ENCODE measurements at places on chromosomes 2 and 18.
A peak's percentile ranks its signal among the peaks of the same experiment; 100 is the strongest.

DNA sequence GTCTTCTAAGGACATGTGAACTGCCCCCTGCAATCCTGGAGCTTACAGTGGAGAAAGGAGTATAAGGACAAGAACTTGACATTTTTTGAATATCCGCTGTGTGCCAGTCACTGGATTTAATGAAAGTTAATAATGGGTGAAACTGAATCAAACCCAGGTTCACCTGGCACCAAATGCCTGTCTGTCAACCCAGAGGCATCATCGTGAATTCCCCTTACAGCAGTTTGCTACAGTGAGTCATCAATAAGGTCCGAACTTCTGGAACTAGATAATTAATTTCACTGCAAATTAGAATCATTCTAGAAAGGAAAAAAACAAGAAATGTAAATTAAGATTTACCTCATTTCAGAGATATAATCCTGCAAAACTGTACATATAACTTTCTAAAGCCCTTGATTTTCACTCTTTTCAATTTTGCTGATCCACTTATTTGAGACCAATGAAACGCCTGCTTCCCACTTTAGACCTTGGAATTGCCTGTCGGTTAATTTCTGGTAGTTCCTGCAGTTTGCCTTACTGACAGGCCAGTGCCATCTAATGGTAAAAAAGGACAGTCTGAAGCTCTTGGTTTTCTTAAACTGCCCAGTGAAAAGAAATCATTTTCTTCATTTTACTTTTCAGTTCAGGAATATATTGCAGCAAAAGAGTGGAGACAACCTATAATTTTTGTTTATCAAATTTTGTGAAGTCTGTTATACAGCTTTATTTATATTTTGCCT is 8.2 kb downstream of the DSG2 start:
- no peak for DNase-seq

DNA sequence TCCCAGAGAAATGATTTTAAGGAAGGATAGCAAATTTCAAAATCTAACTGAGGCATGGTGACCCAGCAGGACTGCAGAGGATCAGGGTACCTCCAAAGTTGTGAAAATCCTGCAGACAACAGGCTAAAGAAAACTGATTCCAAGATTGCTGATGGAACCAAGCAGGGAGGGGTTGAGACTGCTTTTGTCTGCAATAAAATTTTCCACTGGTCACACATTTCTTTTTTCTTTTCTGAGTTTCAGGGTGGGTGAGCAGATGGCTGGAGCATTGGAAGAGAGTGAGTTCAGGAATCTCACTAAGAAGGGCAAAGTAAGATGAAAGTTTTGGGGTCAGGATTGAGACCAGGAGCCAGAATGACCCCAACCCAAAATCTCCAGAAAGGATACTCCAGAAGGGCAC is 321.0 kb downstream of the TNS1 start:
- no peak for DNase-seq

DNA sequence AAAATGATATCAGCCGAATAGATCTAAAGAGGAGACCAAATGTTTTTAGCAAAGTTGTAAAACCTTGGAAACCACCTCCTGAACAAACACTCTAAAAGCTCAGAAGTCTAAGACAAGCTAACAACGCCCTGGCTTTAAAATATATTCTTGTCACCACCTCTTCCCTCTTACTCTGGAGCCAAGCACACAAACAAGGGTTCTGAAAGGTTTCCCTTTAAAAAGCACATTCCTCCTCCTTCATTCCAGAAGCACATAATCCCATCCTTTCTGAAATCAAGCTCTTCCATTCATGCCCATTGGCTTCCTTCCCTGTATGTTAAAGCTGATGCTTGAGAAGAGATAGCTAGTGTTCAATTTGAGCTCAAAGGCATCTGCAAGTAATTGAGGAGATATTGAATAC is 382.0 kb downstream of the LNPK start:
- no peak for DNase-seq

- DNase-seq, result no peak
Observed at GRCh38 chr2:24840962-24841945, 48.0 kb downstream of the CENPO start.

GRCh38 chr2:50879457-50879856 is 152.5 kb downstream of the NRXN1 start:
- no peak for DNase-seq

DNA sequence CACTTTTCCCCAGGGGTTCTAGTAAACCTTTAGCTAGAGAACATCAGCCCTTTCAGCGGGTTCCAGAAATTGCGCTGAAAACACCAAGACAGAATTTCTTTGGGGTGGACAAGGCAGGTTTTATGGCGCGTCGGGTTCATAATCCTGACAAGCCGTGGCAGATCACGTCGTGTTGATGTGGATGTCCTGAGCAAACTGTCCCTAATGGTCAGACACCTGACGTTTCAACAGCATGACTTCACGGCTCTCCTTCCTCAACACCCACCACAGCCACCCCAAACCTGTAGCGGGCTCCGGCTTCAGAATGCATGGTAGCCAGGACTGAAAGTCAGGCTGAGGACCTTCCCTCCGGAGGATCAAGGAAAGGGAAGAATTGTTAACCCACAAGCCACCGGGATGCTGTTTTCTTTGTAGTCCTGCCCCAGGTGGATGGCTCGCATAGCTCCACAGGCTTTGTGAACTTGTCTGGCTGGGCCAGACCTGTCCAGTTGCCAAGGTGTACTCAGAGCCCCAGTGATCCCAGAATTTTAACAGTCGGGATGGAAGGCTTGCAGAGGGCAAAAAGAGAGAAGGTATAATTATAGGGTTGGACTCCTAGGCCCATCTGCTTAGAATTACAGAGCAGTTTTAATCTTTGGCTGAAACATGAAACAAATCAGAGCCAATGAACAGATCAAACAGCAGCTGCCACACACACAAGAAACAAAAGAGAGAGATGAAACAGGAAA is 1.5 kb downstream of the APCDD1 start:
- no peak for DNase-seq

- DNase-seq, result peak; percentile 55
Observed at GRCh38 chr2:216015722-216016464, 2.5 kb upstream of the MREG start.

GRCh38 chr18:22604986-22605421 is 187.3 kb upstream of the CTAGE1 start:
- no peak for DNase-seq

- DNase-seq, result no peak
Observed at GRCh38 chr2:33042265-33042664, 95.5 kb downstream of the LTBP1 start.

GRCh38 chr2:234003972-234004617 is 46.4 kb upstream of the SPP2 start:
- peak; percentile 34 for DNase-seq

DNA sequence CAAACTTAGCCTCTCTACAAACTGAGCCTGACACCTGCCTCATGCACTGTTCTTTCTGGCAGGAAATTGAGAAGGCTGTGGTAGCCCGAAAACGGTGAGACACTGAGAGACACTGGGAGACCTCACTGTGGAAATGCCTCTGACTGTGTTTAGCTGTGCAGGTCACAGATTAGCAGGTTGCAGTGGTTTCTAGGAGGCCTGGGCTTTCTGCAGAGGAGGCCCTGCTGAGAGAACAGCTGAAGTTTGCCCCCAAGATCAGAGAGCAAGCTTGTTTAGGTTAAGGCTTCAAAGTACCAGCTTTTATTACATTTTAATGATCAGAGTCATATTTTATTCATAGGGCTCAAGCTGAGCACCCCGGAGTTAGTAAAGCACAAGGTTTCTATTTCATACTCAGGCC is 68.7 kb upstream of the LYPD6 start:
- DNase-seq, result no peak

DNA sequence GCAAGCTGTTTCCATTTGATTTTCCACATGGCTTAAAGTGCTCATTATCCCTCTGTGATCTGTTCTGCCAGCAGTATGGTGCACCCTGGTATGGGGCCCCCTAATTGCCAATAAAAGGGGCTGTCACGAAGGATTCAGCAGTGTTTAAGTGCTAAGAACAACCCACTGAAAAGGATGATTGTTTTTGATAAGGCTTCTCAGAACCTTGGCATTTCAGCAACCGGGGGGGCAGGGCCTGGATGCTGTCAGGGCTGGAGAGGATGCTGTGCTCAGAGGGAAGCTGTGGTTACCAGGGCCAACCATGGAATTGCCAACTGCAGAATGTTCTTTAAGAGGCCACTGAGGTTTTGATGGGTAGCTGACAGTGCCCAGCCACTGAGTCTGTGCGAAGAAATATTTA is 117.8 kb downstream of the CTIF start:
- DNase-seq, result no peak

DNA sequence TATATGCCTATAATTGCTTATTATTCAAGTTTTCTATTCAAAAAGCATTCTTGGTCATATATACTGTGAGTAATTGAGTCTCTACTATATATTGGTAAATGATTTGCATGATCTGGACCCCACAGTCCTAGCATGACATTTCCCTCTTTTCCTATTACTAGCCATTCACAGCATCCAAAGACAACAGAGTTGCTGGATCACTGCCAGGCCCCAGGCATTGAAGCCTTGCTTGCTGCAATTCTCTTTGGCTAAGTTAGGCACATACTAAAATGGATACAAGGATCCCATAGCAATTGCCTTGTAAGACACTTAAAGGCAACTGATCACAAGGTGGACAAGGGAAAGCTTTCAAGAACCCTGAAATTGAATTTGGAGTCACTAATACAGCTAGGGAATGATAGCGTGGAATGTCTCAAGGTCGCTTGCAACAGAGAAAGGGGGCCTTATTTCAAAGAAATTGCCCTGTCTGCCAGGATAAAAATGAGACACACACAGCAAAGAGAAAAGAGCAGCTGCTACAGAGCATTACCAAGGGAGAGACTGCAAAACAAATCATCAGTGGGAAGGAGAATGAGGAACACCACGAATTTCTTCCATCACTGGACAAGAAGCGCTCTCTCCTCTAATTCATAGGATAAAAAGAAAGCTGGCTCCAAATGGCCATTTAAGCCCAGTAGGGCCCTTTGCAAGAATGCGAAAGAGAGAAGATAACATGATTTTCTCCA is 77.1 kb upstream of the EPHA4 start:
- no peak for DNase-seq

DNA sequence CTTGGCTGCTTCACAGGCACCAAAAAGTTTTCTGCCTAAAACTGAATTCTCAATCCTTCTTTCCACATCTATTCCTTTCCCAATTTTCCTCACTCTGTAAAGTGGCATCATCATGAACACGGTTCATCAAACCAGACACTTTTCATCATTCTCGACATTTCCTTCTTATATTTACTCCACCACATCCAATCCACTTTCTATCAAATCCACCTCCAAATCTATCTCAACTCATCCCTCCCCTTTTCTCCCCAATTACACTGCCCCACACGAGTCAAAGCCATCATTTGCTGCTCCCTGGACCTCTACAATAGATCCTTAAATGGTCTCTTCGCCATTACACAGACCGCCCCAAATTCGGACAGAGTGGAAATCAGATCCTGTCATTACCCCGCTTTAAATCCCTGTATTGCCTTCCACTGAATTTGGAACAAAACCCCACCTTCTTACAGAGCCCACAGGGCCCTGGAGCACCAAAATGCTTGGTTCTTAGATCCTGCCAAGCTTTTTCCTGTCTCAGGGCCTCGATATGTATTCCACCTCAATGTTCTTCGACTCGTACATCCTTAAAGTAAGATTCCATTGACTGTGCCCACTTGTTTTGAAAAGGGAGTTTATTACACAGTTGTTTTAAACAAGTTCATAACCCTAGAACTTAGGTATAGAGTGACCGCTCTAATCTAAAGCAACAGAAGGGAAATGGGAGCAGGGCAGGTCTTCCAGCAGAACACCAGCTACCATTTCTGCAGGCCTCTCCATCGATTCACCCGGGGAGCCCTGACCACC is 856 bp downstream of the ACAA2 start:
- DNase-seq, result no peak

DNA sequence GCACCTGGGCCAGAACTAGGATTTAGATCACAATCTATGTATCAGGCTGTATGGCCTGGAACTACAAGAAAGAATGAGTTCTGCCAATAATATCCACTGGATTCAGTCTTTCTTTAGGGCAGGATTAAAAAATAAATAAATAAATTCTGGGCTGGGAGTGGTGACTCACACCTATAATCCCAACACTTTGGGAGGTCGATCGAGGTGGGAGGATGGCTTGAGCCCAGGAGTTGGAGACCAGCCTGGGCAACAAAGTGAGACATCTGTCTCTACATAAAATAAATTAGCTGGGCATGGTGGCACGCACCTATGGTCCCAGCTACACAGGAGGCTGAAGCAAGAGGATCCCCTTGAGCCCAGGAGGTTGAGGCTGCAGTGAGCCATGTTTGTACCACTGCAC is 8.1 kb downstream of the AMMECR1L start:
- no peak for DNase-seq

DNA sequence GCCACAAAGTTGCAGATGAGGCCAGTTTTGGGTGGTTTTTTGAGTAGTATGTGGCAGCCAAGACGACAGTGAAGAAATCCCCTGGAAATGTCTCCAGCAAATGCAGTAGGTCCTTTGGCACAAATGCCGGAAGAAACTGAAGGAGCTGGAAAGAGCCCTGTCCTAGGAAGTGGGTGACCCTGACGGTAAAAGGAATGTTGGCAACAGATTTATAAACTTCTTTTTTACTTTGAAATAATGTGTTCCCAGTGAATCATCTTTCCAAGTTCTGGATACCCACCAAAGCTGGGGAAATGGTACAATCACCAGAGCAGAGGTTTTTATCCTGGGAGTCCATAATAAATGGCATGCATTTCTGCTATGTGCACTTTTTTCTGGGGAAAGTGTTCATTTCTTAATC is 112.9 kb downstream of the CSRNP3 start:
- no peak for DNase-seq

DNA sequence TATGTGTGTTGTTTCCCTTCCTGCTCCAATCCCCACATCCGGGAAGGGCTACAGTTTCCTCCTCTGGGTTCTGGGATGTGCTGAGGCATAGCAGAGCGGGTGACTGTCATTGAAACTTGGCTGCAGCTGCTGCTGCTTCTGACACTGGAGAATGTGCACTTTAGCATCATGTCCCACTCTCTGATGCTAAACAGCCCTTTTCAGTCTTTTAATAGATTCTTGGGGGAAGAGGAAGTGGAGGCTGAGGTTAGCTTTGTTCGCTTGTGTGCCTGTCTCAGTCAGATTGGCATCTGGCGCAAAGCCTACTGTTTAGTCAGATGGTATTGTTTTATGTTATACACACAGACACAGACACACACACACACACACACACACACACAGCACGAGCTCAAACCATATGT is 136.5 kb upstream of the RND3 start:
- no peak for DNase-seq

DNA sequence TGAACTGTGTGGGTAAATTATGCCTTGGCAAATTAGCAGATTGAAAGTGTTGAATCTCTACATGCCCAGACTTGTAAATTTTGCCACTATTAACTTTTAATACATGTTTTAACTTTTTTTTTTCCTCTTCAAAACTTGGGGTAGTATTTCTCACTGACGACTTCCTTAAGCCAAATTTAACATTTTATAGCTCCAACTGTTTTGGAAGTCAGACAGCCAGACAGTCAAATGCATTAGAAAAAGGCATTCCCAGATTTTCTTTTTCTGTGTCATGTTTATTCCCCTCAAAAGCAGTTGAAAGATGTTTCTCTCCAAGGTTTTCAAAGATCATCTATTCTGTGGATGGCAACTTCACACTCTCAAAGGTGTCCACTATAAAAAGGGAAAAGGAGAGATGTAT is 226.8 kb upstream of the FN1 start:
- no peak for DNase-seq

Data from activated CD4-positive, alpha-beta T cell treated with anti-CD3 and anti-CD28 coated beads, Interleukin-2, amount 50 U/mL, for 48 hours (primary cell).